Small intestine (tissue), 16 donors: ENCODE measurements at places on chromosomes 6 and 20. TPM values are rescaled to one million over a fixed set of nuclear protein-coding genes. Genes with fewer than 3 reads are reported as not detected.

GRCh38 chr6:119312875-119313338 is 36.7 kb downstream of the MAN1A1 start:
- H3K4me3 ChIP-seq: no peak overlapping the region
- H3K4me1 ChIP-seq: peaks cover 10% of the 10 kb centered on the region

- H3K27ac ChIP-seq: peak overlapping the region; percentile 5
- H3K4me1 ChIP-seq: no peaks in the 10 kb centered on the region
- no peak for DNase-seq
- H3K4me3 ChIP-seq: no peak overlapping the region
These were observed 554.3 kb downstream of the CD109 start for GRCh38 chr6:74250161-74250818.

DNA sequence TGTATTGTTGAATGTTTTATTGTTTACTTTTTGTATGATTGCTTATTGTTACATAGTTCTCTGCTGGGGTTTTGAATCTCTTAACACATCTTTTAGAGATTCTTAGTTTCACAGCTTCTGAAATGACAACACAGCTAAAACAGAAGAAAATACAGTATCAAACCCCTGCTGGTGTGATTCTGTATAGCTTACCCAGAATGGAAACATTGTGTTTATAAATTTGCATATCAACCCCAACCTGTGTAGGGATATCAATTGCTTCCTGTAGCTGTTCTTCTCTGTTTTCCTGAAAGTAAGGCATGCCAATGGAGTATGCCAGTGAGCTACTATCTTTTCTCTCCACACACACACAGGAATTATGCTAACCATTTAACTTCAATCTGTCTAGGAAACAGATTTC is 64.3 kb upstream of the ID4 start:
- H3K4me3 ChIP-seq: no peak overlapping the region
- H3K36me3 ChIP-seq: no peaks in the 10 kb centered on the region
- no peaks in the 10 kb centered on the region for H3K4me1 ChIP-seq
- H3K27ac ChIP-seq: no peak overlapping the region
- no peak for DNase-seq
- H3K27me3 ChIP-seq: no peaks in the 10 kb centered on the region

Gene DDRGK1
- 55.1 TPM for polyA plus RNA-seq

DNA sequence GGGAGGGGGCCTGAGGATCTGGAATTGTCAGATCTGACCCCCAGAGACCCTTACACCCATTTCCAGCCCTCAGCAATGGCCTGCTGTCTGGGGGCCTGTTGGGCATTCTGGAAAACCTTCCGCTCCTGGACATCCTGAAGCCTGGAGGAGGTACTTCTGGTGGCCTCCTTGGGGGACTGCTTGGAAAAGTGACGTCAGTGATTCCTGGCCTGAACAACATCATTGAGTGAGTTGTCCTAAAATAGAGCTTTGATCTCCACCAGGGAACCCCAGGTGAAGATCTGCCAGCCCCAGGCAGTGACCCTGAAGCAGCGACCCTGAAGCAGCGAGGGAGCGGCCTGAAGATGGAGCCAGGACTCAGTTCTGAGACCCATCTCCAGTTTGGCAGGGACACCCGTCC is 2.2 kb downstream of the BPIFA1 start:
- H3K27me3 ChIP-seq: peaks cover 3% of the 10 kb centered on the region
- H3K4me3 ChIP-seq: no peak overlapping the region
- no peak for DNase-seq
- no peaks in the 10 kb centered on the region for H3K36me3 ChIP-seq
- no peaks in the 10 kb centered on the region for H3K4me1 ChIP-seq
- H3K27ac ChIP-seq: no peak overlapping the region

DNA sequence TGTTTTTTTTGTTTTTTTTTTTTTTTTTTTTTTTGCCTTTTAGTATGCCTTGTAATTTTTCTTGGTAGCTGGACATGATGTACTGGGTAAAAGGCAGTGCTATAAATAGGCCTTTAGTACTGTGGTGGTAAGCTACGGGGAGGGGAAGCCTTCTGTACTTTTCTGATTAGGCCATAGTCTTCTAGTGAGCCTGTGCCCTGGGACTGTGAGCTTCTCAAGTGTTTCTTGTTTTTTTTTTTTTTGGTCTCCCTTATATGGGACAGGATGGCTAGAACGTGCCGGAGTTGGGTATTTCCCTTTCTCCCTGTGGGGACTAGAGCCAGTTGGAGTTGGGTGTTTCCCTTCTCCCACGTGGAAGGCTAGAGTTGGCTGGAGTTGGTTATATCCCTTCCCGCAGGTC is 59.4 kb upstream of the PRELID3B start:
- H3K27me3 ChIP-seq: no peaks in the 10 kb centered on the region
- no peak overlapping the region for H3K4me3 ChIP-seq
- no peak overlapping the region for H3K27ac ChIP-seq
- H3K36me3 ChIP-seq: no peaks in the 10 kb centered on the region
- DNase-seq: no peak
- H3K4me1 ChIP-seq: no peaks in the 10 kb centered on the region

DNA sequence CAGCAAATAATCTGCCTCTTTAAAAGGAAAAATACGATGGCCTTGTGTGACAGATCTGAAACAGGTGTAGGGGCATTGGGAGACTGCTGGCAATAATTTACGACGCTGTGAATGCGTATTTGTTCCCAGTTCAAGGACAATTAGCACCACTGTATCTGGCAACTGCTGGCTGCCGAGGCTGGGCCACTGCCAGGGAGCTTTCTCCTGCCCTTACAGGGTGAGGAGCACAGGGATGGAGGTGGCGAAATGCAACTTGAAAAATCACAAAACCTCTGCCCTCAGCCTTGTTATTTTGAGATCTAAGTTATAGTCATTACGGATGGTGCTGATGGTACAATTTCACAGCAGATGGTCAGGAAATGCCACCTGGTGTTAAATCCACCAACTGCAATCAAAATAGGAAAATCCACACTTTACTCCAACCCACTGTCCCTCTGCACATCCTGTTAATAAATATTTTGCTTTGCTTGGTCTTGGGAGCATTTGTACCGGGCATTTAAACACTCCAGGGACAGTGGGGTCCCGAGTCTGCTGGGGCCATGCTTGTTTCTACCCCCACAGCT is 6.4 kb downstream of the MYLK4 start:
- no peak overlapping the region for H3K4me3 ChIP-seq
- H3K27ac ChIP-seq: no peak overlapping the region
- H3K27me3 ChIP-seq: no peaks in the 10 kb centered on the region
- no peaks in the 10 kb centered on the region for H3K4me1 ChIP-seq
- no peaks in the 10 kb centered on the region for H3K36me3 ChIP-seq
- DNase-seq: no peak

Gene ZNF165
- polyA plus RNA-seq: 2.7 TPM

Gene PSMB9
- 221 TPM for polyA plus RNA-seq

DNA sequence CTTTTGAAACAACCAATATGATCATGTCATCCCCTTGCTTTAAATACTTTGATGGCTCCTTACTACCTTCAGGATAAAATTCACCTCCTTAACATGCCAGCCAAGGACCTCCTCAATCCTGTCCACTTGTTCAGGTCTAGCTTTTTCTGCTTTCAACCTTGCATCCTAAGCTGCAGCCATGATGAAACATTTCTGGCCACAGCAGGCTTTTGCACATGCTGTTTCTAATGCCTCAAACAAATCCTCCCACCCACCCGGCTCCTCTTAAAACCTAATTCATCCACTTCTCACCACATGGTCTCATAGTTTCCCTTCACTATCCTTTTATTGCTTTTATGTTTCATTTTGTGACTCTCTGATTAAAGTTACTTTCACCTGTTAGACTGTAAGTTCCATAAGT is 124.6 kb downstream of the MYB start:
- H3K27me3 ChIP-seq: no peaks in the 10 kb centered on the region
- H3K4me3 ChIP-seq: no peak overlapping the region
- no peaks in the 10 kb centered on the region for H3K4me1 ChIP-seq
- no peaks in the 10 kb centered on the region for H3K36me3 ChIP-seq

DNA sequence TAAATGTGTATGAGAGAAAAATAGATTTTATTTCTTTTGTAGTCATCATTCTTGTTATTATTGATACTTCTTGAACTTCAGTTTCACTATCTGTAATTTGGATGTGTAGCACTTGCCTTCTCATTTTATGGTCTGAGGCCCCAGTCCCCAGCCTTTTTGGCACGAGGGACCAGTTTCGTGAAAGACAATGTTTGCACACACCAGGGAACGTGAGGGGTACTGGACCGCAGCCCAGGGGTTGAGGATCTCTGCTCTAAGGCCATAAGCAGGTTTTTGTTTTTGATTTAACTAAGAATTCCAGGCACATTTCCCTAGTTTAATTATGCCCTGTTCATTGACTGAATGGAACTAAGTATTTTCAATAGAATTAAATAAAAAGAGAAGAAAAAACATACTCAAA is 261.5 kb downstream of the BMP2 start:
- H3K4me3 ChIP-seq: no peak overlapping the region
- H3K36me3 ChIP-seq: no peaks in the 10 kb centered on the region
- no peak for DNase-seq
- no peaks in the 10 kb centered on the region for H3K27me3 ChIP-seq
- no peaks in the 10 kb centered on the region for H3K4me1 ChIP-seq

DNA sequence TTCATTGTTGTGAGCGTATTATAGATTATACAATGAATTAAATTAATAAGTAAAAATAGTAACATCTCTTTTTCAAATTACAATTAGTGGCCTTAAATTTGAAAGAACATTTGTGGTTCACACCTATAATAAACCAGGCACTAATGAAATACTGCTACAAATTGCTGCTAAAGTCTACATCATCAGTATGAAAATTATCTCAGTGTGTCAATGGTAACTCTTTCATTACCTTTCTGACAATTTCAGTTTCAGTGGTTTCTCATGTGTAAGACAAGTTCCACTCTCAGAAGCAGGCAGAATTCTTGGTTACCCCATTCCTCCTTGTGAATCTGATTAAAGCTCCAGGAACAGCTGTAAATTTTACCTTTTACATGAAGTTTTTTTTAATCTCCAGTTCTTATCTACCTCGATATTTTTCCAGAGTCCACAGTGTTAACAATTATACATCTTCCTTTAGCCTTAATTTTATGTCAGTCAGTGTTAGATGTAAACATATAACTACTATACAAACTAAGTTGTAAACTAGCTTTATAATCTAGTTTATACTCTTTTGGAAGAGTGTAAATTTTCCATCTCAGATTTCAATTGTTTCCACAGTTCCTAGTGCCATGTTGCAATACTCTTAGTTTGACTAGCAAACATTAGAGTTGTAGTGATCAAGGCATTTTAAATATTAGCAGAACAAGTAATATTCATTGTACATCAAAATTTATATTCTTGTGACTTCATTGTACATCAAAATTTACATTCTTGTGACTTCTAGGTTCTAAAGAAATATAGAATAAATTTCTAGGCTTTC is 1038.4 kb downstream of the EPHA7 start:
- no peaks in the 10 kb centered on the region for H3K4me1 ChIP-seq
- H3K27ac ChIP-seq: no peak overlapping the region
- no peaks in the 10 kb centered on the region for H3K36me3 ChIP-seq
- no peak for DNase-seq
- no peaks in the 10 kb centered on the region for H3K27me3 ChIP-seq

DNA sequence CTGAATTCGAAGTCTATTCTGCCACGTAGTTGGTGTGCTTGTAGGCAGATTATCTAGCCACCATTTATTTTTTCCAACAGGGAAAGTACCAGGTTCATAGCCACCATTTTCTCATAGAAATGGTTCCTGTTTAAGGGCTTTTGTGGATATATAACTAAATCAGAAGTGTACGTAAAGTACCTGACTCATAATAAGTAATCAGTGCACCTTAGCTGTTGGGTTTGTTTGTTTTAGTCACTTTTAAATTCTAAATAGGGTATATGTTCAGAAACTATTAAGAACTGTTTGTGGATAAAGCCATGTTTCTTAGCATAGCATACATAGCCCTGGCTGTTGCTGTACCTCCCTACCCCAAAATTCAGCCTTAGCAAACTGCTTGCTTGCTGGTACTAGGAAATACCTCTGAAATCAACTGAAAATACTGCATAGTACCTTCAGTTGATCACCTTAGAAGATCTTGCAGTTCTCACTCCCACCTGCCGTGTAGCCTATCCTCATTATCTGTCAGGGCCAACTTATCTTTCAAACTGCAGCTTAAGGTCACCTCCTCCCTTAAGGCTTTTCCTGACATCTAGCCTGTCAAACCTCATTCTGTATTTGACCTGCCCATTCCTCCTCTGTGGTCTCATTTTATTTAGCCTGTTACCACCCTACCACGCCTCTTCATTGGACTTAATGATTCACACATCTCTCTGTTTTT is 44.6 kb upstream of the COL10A1 start:
- H3K4me3 ChIP-seq: no peak overlapping the region
- H3K36me3 ChIP-seq: peaks cover 8% of the 10 kb centered on the region
- no peaks in the 10 kb centered on the region for H3K27me3 ChIP-seq
- no peak overlapping the region for H3K27ac ChIP-seq

Gene STMND1
- polyA plus RNA-seq: 0.06 TPM

DNA sequence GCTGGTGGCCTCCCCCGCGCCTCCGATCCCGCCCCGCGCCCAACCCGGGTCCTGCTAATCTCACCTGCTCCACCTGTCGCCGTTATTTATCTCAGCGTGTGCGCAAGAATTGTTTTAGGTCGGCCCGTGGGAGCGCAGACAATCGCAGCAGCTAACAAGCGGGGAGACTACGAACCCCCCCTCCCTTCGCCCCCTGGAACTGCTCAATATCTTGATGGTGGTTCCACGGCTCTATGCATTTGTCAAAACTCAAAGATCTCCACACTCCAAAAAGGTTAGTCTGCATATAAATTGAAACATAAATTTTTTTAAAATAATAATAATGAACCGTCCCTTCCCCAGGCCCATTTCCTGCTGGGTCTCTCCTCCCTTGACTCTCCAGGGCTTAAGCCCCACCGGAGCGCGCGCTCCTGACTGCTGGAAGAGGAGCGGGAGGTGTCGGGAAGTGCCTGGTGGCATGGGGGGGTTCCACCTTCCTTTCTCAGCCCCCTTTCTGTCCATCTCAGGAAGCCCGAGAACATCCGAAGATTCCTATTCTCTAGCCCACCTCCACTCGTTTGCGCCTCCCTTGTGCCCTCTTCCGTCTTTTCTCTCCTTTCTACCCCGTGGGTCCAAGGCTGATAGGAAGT is 1.6 kb upstream of the MDGA1 start:
- no peak for DNase-seq
- H3K36me3 ChIP-seq: no peaks in the 10 kb centered on the region
- no peak overlapping the region for H3K27ac ChIP-seq
- peak overlapping the region; percentile 46 for H3K4me3 ChIP-seq

GRCh38 chr6:54810147-54810546 is 36.4 kb upstream of the FAM83B start:
- no peak overlapping the region for H3K27ac ChIP-seq
- H3K4me3 ChIP-seq: no peak overlapping the region
- H3K4me1 ChIP-seq: no peaks in the 10 kb centered on the region

Gene C6orf15
- not detected for polyA plus RNA-seq

Gene SRSF12
- 1.3 TPM for polyA plus RNA-seq

- no peaks in the 10 kb centered on the region for H3K36me3 ChIP-seq
- no peaks in the 10 kb centered on the region for H3K4me1 ChIP-seq
- H3K27me3 ChIP-seq: no peaks in the 10 kb centered on the region
- H3K27ac ChIP-seq: no peak overlapping the region
- H3K4me3 ChIP-seq: no peak overlapping the region
These were observed 49.6 kb upstream of the HBS1L start for GRCh38 chr6:135104199-135104598.
